ENCODE measurements at places on chromosomes 7 and 10.

DNA sequence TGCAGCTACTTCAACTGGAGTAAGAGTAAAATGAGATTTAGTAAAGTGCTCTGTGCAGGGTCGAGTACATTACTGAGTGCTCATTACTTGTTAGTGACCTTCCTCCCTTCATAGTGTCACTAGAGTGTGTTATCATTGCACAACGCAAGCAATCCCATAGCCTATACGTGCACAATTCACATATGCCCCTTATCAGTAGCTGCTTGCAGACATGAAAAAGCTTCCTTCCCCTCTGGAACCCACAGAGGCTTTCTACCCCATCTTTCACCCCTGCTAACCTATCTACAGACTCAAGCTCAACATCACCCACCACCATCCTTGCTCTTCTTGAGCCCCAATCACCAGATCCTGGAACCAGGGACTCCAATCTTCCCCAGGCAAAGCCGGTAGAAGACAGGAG is 59.3 kb downstream of the C7orf25 start:
- DNase-seq = no peak

DNA sequence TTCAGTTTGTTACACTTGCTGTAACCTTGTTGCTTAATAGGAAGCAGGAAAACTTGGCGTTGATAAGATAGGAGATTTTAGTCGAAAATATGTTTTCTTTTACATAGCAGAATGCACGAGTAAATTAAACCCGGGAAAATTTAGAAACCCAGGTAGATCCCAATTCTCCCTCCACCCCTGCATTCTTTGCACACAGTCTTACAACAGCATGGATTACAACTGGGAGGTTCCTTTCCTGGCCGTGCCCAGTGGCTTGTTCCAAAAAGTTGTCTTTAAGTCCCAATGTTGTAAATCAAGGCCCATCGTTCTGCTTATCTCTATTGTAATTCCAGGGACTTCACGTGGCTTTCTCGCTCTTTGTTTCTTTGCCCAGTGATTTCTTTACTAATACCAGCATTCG is 1.1 kb upstream of the DPY19L1 start:
- DNase-seq = no peak

DNA sequence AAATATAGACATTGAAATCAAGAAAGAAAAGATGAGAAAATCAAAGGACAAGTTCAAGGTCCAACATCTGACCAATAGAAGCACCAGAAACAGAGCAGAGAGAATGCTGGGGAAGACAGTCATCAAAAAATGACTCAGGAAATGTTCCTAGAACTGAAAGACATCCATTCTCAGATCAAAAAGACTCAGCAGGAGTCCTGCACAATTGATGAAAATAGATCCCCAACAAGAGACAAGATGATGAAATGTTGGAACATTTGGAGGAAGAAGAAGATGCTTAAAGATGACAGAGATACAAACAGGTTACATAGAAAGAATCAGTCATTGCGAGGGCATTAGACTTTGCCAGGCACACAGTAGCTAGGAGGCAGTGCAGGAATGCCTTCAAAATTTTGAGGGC is 30.0 kb upstream of the EIF5AL1 start:
- DNase-seq = no peak

DNA sequence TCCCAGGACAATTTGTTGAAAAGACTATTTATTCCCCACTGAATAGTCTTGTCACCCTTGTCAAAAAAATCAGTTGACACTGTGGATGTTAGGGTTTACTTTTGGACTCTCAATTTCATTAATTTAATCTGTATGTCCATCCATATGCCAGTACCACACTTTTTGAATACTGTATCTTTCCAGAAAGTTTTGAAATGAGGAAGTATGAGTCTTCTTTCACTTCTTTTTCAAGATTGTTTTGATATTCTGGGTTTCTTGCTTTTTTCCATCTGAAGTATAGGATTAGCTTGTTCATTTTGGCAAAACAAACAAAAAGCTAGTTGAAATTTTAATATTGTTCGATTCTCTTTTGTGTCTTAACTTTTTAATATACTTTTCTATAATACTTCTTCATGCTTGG is 21.7 kb downstream of the KLHDC10 start:
- DNase-seq = no peak

DNA sequence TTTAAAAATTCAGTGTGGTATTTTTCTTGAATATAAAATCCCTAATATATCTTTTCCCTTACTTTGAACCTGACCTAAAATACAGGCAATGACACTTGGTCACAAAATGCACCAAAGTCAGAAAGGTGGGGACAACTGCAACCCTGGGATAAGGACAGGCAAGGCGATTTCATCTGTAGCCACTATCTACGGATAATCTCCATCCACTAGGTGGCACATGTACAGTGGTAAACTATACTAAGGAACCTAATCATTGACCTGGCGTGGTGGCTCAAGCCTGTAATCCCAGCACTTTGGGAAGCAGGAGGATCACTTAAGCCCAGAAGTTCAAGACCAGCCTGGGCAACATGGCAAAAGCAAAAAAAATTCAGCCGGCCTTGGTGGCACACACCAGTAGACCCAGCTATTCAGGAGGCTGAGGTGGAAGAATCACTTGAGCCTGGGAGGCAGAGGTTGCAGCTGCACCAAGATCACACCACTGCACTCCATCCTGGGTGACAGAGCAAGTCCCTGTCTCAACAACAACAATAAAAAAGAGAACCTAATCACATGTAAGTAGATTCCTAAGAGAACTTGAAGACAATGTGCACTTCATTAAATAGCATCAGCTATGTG is 98.9 kb downstream of the KMT2C start:
- peak; percentile 18 for DNase-seq

DNA sequence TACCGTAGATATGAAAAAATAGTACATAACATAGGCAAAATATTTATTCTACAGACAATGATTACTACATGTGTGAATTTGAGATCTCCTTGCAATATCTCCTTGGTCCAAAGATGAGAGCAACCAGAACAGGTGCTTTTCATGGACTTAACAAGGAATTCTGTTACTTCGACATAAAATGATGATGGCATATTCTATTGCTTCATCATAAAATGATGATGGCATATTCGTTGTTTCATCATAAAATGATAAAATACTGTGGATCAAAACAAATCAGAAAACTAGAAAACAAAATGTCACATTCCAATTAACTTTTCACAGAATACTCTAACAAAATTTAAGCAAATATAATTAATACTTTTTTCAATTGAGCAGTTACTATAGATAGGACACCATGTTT is 4.8 kb downstream of the OSBPL3 start:
- DNase-seq = no peak

DNA sequence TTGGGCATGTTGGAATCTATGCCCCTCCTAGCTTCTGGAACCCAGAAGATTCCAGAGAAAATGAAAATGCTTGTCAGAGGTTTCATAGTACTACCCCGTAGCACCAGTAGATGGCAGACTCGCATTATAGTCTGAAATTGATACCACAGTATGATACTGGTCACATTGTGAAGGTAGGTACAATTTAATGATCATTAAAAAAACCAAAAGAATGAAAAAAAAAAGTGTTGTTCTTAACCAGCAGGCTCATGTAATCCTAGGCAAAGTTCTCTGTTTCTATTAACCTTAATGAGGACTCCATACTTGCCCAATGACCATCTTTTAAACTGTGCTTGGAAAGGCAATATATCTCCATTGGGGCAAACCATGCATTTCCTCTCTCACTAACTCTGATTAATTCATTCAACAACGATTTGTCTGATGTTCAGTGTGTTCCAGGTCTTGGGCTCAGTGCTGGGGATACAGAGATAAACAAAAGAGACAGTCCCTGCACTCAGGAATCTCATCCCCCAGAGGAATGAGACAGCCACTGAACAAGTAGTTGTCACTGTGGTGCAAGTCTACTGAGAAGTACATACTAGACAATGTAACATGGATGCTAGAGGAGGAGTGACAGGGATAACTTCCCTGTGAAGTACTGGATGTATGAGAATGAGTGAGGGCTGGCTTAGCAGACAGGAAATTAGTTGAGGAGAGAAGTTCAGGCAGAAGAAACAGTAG is 223.5 kb upstream of the PHYHIPL start:
- DNase-seq = peak; percentile 4

DNA sequence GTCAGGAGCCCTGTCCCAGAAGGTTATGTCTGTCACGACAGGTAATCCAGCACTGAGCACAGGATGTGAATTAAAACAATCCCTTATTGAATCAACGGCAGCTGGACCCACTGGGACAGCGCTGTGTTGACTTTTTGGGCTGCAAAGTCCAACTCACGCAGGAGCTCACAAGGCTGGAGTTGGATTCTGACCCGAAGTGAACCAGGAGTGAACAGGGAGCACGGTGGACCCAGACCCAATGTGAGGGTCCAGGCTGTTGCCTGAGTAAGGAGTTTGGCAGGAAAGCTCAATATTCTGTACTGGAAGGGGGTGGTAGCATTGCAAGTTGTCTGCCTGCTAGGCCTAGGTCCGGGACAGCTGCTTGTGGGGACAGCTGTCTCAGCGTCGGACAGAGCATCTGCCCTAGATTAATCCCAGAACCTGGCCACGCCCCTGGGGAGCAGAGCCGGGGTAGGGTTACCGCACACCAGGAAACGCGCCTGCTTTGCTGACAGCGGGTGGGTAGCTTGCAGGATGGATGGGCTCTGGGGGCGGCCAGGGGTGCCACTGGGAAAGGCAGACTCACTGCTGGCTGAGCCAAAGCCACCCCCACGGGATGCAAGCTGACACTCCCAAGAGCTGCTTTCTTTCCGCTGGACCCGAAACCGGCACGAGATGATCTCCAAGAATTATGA is 24.0 kb downstream of the COL26A1 start:
- DNase-seq = no peak

DNA sequence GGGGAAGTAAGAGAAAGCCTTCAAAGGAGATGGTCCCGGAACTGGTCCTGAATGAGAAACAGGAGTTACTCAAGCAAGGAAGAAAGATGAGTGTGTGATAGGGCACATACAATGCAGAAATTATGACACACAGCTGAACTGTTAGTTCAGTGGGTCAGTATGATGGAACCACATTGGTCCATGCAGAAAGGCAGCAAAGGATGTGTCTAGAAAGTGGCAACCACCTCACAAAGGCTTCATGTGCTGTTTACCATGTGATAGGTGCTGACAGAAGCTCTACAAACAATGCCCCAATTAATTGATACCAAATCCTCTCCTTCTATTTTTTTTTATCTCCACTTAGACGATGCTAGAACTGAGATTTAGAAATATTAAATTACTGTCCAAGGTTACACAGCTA is 258.3 kb downstream of the RELN start:
- no peak for DNase-seq

DNA sequence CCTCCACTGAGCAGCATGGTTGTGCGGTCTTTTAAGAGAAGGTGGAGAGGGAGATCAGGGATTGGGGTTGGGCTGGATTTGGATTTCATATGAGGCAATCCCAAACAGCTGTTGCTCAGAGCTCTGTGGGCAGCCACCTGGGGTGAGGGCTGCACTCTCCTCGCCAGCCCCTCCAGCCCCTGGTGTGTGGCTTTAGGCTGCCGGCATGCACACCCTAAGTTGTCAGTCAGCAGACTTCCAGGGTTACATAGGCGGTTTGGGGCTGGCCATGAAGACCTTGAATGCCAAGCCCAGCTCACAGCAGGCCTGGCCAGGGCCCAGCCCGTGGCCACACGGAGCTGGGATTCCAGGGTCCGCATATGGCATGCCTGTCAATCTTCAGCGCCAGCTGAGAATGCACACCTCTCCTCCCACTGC is 54.8 kb downstream of the ZMIZ1 start:
- no peak for DNase-seq

- DNase-seq = no peak
These were observed 40.9 kb downstream of the ITIH5 start for GRCh38 chr10:7625836-7626235.

GRCh38 chr7:17293481-17293880 is 5.0 kb upstream of the AHR start:
- no peak for DNase-seq

DNA sequence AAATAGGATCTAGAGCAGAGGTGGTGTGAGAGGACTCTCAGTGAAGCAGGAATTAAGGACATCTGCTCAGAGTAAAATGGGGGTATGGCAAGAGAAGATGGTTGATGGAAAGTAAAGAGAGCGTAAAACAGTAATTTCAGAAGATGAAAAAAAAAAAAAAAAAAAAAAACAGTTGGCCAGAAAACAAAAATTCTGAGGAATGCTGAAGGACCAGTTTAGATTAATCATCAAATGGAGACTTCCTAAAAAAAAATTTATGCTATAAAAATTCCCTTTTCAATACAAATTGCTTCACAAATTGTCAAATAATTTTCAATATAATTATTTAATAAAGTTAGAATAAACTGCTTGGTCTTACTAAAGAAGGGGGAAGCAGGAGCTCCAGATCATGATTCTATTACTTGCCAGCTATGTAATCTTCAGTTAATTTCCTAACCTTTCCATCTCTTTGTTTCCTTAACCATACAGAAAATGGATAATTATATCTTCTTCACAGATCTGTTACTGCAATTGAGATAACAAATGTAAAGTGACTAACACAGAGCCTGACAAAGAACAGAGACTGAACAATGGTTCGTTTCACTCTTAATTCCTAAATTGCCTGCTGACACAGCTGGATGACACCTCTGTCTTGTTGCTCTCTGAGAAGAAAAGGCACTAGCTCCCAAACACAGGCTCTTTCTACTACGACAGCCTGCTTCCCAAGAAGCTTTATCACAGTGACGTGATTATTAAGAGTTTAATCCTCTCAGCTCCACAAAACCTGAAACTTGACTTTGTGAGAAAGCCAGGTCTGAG is 64.9 kb upstream of the GPR22 start:
- no peak for DNase-seq

DNA sequence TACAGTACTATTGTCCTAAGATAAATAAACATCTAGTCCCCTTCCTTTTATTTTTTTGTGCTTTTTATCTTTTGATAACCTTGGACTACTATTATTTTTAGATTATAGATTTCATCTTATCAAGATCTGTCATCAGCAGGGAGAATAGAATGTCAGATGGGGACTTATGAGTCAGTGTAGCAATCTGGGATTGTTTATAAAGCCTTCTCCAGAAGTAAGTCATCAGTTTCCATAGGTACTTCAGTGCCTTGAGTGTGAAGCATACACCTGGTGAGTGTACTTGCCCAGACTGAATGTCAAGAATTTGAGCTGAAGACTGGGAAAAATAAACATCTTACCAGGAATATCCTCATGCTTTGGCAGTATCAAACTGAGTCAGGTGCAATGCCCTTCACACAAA is 2.1 kb downstream of the CASD1 start:
- no peak for DNase-seq

- no peak for DNase-seq
These were observed 20.5 kb downstream of the PON3 start for GRCh38 chr7:95375591-95376257.

- no peak for DNase-seq
These were observed 7.1 kb upstream of the BTBD16 start for GRCh38 chr10:122263971-122264370.

GRCh38 chr10:31136930-31137885 is 105.5 kb upstream of the ZNF438 start:
- DNase-seq = no peak

DNA sequence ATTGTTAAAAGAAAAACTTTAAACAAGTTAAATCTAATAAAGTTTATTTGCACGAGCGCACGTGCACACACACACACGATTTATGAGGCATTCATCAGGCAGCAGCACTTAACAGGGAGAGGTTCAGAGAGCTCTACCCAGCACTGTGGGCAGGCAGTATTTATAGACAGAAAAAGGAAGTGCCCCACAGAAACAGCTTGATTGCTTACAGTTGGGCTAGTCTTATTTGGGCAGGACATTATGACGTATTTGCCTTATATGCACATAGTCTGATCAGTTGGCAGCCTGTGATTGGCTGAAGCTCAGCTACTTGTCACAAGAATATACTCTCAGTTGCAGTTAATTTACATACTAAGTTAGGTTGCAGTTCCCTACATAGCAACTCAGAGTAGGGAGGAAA is 1.2 kb upstream of the SDHAF3 start:
- no peak for DNase-seq

GRCh38 chr7:151876899-151877777 is at the start of gene PRKAG2:
PRKAG2 (minus strand) TSS chr7:151877115; CDS start chr7:151876620, 495 bp downstream.
- DNase-seq = peak; percentile 79

Data from stimulated activated CD4-positive, alpha-beta T cell treated with anti-CD3 and anti-CD28 coated beads, Interleukin-2, amount 100 ng/mL, for 24 hours (primary cell).